ENCODE measurements at places on chromosomes 4 and X. TPM values are rescaled to one million over a fixed set of nuclear protein-coding genes. Genes with fewer than 3 reads are reported as not detected.

DNA sequence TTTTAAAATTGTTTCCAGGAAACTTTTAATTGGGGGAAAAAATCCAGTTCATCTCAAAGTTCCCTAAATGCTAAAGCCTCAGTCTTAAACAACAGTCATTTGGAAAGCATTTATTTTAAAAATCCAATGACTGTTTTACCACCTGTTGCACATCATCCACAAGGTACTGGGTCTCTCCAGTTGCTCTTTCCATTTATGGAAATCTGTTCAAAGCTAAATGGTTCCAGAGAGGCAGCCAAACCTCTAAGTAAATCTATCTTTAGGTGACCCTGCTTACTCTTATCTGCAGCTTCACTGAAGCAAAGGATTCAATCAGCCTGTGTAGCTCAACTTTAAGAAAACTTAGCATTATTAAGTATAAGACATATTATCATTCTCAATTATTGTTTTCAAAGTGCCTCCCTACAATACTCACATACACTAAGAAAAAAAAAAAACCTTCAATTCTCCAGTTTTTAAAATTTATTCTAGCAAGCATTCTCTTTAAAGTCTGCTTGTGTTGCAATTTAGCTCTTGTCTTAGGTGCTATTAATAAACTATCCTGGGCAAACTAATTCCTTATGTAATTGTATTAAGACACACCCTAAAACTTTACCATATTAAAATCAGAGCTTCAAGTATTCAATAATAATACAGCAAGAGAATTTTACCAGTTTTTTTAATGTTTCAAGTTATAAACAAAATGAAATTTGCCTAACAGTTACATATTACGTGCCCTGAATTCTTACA, 60.6 kb downstream of the NOCT start:
- DNase-seq: no peak

The ZNF157 gene
- 0.24 TPM for total RNA-seq

The DCAF4L1 gene
- 0.10 TPM for total RNA-seq

DNA sequence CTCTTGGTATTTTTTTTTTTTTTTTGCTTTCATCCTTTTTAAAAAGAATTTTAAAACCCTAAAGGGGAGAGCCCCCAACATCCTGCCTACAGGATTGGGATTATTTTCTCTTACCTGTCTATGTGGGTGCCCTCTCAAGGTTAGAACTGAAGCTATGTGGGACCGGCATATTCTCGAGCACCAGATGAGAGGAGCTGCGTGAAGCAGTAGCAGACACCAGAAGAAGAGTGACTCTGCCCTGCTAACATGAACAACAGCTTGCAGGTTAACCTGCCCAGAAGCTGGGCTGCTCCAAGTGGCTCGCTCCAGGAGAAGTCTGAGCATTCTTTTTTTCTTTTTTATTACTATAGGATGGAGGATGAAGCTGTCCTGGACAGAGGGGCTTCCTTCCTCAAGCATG, 102.6 kb upstream of the SLC4A4 start:
- no peak for DNase-seq

DNA sequence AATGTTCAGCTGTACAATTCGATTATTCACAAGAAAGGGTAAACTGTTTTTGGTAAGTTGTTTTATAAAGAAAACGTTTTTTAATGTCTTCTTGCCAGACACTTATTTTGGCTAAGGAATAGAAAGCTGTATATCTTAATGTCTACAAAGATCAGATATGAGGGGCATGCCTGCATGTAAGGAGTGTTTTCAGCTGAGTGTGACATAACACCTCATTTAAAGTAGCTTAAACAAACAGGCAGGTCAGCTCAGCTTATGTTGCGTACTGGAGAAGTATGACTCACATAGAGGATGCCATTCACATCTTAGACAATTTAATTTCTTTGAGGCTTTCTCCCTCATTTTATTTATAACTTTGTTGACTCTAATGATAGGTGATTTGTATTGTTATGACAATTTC, 30.4 kb downstream of the LAMTOR3 start:
- DNase-seq: peak; percentile 22

DNA sequence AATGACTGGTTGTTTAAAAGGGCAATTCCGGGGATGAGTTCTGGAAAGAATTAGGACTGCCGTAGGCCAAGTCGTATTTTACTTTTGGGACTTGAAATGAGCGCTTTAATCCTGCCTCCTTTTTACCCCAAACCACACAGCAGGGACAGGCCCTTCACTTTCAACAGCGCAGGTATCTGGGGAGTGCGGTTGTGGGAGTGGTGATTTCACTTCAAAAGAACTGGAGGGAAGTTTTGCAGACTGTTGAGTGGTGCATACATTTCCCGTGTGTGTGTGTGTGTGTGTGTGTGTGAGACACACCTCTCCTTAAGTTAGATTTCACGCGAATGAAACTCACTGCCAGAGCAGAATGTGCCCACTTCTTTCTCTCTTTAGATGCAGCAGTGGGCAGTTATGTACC, 2.8 kb downstream of the NHS start:
- peak; percentile 56 for DNase-seq

The XG gene
- total RNA-seq: 17.6 TPM

DNA sequence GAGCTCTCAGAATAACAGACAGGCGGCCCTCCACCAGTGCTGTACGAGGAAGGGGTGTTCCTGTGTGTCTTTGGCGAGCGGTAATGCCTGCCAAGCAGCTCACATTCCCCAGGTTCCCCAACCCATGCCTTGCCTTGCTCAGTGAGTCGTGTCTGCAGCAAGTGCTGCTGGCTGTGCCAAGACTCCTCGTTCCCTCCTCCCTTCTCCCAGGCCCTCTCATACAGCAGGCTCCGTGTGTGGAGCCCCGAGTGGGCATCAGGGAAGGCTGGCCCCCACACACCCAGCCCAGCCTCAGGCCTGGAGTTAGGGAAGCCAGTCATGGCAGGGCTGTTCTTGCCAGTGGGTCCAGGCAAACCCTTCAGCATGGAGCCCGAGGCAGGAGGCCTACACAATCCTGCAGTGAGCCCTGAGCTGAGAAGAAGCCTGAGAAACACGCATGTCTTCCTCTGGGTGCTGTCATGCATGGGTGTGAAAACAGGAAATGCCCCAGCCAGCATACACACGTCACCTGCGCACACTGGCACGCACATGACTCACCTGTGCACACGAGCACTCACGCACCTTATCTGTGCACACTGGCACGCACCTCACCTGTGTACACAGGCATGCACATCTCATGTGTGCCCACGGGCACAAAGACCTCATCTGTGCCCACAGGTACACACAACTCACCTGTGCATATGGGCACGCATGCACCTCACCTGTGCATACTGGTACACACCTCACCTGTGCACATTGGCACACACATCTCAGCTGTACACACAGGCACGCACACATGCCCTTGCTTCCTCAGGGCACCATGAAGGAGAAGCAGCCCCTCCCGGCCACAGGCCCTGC, 238.7 kb downstream of the DHRSX start:
- DNase-seq: no peak

GRCh38 chr4:127012549-127012948, 620.2 kb upstream of the INTU start:
- DNase-seq: no peak

DNA sequence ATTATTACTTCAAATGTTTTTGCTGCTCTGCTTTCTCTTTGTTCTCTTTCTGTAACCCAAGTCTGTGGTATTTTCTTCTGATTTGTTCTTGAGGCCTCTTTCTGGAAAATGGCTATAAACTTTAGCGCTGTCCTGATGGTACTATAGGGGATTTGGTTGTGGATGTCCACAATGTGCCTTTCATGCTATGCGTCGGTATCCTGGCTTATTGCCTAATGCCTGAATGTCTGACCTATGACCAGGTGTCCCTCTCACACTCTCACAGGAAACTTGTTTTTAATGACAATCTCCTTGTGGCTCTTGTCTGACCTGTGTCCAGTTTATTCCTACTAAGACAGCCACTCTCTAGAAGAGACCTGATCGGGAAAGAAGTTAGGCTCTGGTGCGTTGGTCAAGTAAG, 222.4 kb upstream of the NR3C2 start:
- DNase-seq: no peak

DNA sequence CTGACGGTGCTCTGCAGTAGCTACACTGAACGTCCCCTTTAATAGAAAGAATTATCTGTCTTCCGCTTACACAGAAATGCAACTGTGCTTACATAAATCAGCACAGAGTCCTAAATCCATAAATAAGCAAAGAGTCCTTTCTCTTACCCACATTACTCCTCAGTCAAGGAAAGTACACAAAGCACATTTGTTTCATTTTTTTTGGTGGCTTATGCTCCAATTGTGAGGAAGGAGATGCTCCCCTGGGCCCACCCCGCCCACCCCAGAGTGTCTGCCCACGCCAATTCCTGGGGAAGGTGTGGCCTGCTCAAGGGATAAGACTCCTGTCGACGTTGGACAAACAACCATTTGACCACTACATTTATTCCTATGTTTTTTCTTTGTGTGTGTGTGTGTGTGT, 53.8 kb downstream of the CPLX1 start:
- no peak for DNase-seq

- DNase-seq: no peak
Observed at GRCh38 chr4:126458993-126459392, 1144.2 kb downstream of the FAT4 start.
